ACHN (cell line): ENCODE measurements at places on chromosomes 7 and 10.
A peak's percentile ranks its signal among the peaks of the same experiment; 100 is the strongest.

- no peak for DNase-seq
These were observed 15.6 kb upstream of the LRRC17 start for GRCh38 chr7:102897211-102897631.

- DNase-seq, result no peak
These were observed 538.5 kb downstream of the KCNMA1 start for GRCh38 chr10:77099136-77099535.

DNA sequence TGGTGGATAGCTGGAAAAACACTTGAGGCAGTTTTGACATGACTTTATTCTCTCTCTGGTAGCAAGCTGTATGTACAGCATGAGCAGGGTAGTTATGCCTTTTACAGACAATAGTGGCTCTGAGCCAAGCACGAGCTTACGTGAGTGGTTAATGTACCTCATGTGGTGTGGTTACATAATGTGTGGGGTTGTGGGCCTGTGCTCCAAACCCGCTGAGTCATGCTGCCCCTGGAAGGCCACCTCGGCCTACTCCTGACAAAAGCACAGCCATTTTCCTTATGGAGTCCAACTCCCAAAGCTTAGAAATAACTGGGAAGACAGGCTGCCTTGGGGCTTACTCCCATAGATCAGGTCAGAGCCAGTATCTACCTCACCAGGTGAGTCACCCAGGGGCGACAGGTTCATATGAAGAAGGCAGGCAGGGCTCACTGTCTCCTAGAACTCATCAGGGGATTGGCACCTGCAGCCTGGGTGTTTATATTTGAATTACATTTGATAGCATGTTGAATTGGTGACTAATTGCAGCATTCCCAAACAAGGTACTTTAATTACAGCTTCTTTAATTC, 404.5 kb downstream of the ADRA2A start:
- no peak for DNase-seq

GRCh38 chr7:77266291-77266794, 66.7 kb upstream of the FGL2 start:
- DNase-seq, result no peak

DNA sequence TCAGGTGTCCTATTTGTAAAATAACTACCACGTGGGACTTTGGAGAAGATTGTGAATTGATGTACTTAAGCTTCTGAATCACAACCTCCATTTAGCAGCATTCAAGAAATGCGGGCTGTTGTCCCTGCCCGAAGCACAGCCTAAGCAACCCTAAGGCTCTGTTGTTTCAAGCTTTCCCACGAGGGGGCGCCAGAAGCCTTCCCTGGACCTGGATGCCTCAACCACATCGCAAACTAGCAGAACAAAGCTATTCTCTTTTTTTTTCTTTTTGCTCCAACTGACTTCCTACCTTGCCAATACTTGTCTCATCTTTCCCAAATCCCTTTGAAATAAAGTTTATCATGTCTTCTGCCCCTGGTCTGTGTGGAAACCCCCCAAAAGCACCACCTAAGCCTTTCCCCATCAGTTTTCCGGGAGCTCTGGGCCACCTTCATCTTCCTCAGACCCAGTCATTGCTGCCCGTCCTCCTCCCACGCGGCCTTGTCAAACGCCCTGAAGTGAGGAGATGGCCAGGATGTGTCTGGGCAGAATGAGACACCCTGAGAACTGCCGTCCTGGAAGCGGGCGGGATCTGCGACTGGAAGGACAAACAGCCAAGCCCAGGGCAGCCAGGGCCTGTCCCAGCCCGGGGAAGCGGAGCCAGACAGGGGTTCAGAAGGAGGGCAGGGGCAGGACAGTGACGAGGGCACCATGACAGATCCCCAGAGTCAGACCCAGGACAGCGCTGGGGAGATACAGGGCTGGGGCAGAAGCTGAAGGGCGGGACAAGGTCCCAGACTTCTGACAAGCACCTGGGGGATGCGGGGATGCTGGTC, 112.7 kb downstream of the SLIT1 start:
- DNase-seq, result peak; percentile 74

DNA sequence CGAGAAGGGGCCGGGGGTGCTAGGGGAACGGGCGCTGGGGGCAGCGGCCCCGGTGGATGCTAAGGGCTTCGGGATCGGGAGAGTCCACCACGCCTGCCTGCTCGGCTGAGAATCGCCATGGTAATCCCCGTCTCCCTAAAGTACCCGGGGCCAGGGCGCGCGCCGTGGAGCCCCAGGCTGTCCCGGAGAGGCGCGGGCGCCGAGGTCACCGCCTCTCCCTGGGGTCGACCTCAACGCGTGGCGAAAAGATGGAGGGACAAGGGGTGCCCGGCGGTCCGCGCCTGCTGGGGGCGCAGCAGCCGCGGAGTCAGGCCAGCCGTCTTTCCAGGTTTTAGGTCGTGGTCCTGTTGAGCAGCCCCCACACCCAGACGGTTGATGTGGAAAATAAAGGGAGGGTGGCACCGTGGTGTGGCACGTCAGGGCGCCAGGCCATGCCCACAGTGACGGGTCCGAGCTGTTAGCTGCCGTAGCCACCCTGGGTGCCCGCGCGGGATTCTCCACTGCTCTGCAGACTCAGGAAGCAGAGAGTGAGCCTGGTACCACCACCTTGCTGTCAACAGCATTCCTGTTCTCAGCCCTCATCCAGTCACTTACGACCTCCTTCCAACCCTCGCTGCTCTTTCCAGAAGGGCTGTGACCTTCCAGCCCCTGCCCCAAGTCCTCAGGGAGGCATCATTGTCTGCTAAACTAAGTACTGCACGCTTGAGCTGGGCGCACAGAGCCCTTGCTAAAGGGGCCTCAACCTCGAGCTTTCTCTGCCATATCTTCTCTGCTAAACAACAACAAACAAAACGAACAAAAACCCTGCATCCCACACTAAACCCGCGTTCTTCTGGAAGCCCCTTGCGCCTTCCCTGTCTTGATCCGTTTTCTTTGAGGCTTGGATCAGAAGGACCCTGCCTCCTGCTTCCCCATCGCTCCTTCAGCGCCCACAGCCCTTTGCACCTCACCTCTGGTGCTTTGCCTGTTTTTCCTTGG, 666 bp downstream of the SMKR1 start:
- no peak for DNase-seq

DNA sequence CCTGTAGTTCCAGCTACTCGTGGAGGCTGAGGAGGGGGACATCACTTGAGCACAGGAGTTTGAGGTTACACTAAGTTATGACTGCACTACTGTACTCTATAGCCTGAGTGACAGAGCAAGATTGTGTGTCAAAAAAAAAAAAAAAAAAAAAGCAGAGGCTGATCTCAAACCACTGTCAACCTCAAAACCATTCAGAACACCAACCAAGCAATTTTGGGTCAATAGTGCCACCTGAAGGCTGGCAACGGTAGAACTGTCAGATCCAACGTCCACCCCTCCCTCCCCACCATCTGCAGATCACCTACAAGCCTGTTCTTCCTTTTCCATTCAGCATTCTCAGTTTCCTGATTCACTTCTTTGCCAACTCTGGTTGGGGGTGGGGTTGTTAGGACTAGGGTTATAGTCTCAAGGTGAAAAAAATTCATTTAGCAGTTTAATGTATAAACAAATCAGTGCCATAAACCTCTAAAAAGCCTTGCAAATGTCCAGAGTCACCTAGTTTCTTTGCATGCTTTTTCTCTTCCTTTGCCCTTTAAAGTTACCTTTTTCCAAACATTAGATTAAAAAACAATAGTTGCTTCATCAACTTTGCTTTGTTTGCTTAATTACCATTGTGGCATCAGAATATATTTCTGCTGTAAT, 2.6 kb downstream of the MRPS33 start:
- DNase-seq, result peak; percentile 89

GRCh38 chr10:31143331-31143935, 111.8 kb upstream of the ZNF438 start:
- DNase-seq, result no peak
